HepG2 (cell line): ENCODE measurements at places on chromosomes 7 and 10. TPM values are rescaled to one million over a fixed set of nuclear protein-coding genes. Genes with fewer than 3 reads are reported as not detected.

Gene CHRM2
- total RNA-seq = not detected in 2 replicates

Gene FLNC
- 0.01 and 0.02 TPM in 2 replicates for total RNA-seq

Gene C10orf143
- 0.84 and 0.91 TPM in 2 replicates for total RNA-seq

Gene CLIP2
- total RNA-seq = 13.6 and 17.4 TPM in 2 replicates

Gene TCERG1L
- total RNA-seq = not detected in 2 replicates

Gene CHST12
- 3.7 and 6.4 TPM in 2 replicates for total RNA-seq

Gene ASAH2B
- 4.2 and 7.8 TPM in 2 replicates for total RNA-seq

Gene BUD23
- total RNA-seq = 37.5 and 47.5 TPM in 2 replicates
